RPMI7951 (cell line): ENCODE measurements at places on chromosomes 5 and 9.
A peak's percentile ranks its signal among the peaks of the same experiment; 100 is the strongest.

DNA sequence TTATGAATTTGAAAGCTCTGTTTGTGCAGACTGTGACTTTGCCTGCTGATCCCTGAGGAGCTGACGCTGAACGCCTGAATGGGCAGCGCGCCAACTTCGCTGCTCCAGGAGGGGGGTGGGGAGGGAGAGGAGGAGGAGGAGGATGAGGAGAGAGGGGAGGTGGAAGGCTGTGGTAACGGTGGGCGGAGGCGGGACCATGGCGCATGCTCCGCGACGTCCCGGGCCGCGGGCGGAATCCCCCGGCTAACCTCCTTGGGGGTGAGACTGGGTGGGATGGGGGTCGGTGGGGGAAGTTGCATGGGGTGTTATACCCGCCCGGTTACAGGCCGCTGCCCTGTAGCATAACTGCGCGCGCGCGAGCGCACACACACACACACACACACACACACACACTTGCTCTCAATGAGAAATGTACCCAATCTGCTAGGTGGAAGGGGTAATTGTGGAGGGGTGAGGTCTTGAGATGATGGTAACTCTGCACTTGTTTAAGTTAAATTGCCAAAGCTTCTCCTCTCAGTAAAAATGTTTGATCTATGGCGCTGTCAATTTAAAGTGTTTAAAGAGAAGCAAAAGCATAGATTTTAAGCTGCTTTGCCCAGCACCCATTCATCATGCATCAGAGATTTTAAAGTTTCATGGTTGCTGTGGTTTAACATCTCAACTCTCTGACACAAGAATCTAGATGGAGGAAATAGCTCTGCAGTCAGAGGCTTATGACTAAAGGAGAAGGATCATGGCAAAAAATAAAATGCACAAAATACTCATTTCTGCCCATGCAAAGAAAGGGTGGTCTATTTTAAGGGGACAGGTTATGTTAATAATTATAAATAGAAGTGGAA lies 76.6 kb upstream of the TBCA start:
- DNase-seq, result peak; percentile 67

GRCh38 chr5:132179405-132179804 lies 48.2 kb downstream of the P4HA2 start:
- DNase-seq, result peak; percentile 30

DNA sequence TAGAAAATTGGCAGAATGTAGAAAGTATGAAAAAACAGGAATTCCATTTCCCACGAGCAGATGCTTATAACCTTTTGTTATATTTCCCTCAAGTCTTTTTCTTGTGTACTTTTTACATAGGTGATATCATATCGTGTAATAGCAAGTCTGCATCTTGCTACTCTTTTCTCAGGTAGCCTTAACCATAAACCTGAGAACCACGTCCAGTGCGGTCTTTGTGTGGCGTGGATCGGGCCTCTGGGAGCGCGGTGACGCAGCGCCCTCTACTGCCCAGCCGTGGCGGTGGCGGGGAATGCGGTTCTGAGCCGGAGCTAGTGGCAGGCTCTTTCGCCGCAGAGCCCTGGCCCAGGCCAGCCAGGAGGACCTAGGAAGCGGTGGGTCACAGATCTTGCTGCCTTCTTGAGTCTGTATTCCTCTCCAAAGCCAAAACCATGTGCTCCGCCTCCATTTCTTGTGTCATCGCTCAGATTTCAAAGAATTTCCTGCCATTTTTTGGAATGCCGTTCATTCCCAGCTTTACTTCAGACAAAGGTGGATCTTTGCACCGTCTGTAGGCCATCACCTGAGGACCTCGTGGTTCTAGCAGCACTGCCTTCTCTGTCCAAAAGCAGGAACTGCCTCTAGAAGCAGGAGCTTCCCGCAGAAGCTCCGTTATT lies 71.9 kb downstream of the MVB12B start:
- DNase-seq, result peak; percentile 9

DNA sequence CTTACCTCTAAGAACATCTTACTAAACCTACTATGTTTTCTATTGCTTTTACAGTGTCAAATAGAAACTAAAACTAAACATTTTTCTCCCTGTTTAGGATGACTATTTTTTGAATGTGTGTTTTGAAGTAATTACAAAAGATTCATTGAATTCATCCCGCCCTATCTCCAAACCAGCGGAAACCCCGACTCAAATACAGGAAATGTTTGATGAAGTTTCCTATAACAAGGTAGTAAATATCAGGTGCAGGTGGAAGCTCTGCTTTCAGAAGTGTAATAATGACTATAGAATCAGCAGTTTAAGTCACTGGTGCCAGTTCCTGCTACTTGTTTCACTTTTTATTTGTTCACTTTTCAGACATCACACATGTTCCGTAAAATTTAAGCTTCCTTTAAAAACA lies 20.0 kb downstream of the ERAP2 start:
- no peak for DNase-seq

DNA sequence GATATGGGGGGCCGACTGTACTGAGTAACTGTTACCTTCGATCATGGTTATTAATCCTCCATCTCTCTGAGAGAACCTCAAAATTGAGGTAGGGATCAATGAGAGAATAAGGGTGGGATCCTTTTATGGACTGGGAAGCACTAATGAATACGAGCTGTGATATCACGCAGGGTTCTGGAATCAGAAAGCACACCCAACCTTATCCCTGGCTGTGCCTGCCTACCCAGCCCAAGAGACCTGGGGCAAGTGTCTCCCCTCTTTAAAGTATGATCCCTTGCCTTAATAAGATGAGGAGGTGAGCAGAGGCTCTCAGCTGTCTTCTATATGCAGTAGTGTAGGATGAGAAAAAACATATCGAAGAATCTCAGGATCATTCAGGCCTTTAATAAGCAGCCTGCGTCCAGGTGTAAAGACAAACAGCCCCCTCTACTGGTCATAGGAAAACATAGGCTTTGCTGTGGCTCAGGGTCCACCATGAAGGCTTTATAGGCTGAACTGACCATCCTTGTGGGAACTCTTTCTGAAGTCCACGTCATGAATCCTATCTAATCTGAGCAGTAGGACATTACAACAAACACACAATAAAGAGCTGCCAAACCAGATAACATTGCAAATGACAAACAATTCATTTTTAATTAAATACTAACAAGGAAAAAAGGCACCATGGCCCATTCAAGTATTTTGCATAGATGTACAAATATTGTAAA lies 16.8 kb downstream of the NIPAL4 start:
- DNase-seq, result peak; percentile 62

DNA sequence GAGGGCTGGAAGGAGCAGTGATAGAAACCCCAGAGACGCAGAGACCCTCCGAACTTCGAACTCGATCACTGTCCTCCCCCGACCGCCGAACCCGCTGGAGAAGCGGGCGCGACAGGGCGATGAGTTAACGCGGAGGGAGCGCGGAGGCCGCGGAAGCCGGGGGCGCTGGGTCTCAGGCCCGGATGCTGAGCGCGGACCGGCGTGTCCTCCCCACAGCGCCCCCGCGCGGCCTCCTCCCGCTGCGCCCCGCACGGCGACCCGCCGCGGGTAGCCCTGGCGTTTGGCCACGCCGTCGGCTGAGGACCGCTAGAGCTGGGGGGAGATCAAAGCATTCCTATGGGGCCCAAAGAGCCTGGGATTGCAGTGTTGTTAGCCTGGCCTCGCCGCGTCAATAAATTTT lies 7.7 kb upstream of the DMRT2 start:
- DNase-seq, result no peak

DNA sequence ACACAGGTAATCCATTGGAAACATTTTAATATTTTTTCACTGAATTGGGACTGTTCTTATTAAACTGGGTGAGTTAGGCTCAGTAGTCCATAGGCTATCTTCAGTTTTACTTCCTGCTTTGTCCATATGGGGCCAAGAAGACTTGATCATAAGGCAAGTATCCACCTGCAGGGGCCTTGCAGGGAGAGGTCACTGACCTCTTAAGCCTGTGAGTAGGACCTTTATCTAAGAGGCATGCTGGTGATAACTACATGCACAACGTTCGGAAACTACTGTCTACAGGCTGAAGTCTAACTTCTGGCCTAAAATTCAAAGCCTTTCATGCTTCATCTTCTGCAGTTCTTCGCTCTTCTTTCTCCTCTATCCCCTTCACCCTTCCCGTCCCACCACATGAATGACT lies 60.1 kb upstream of the GRHPR start:
- DNase-seq, result no peak

GRCh38 chr5:168800701-168801100 lies 221.5 kb upstream of the PANK3 start:
- DNase-seq, result no peak

GRCh38 chr5:89343666-89344065 lies 460.7 kb upstream of the MEF2C start:
- no peak for DNase-seq

GRCh38 chr9:135265931-135266330 lies 178.5 kb downstream of the OLFM1 start:
- DNase-seq, result no peak

GRCh38 chr9:127634698-127635097 lies 22.6 kb downstream of the STXBP1 start:
- no peak for DNase-seq

DNA sequence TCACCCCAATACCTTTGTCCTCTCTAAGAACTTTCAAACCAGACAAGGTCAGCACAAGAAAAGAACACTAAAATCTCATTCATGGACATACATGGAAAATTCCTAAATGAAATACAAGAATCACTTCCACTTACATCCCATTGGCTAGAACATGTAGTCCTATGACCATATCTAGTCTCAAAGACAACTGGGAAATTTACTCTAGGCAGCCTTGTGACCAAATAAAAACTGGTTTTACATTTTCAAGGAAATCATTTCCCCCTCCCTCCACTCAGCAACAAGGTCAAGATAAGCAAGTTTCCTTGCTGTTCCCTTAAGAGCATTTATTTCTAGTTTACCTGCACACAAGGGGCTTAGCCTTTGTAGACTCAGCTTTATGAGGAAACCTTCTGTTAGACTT lies 20.3 kb upstream of the SERINC5 start:
- DNase-seq, result no peak

DNA sequence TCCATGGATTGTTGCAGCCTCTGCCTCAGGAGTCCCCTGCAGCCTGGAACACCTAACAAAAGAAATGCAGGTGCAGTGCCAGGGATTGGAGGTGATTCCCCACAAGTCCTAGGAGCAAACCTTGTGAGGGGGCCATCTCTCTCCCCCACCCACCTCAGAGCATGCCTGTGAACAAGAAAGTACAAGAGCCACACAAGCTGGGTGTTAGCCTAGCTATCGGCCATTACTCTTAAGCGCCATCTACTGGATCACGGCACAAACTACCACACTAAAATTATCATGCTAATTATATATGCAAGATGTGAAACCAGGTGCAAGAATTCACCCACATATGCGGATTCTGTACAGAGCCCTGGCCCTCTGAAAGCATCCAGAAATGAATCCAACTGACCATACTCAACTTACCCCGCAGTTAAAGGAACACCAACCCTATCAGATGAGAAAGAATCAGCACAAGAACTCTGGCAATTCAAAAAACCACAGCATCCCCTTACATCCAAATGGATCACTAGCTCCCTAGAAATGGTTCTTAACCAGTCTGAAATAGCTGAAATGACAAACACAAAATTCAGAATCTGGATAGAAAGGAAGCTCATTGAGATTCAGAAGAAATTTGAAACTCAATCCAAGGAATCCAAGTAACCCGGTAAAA lies 16.5 kb upstream of the PRSS3 start:
- peak; percentile 54 for DNase-seq
